ENCODE measurements at places on chromosomes 3 and 15.

GRCh38 chr15:76334438-76335306, 1.9 kb upstream of the ISL2 start:
- DNase-seq: no peak

GRCh38 chr3:123369085-123369484, 79.8 kb downstream of the ADCY5 start:
- DNase-seq: no peak

DNA sequence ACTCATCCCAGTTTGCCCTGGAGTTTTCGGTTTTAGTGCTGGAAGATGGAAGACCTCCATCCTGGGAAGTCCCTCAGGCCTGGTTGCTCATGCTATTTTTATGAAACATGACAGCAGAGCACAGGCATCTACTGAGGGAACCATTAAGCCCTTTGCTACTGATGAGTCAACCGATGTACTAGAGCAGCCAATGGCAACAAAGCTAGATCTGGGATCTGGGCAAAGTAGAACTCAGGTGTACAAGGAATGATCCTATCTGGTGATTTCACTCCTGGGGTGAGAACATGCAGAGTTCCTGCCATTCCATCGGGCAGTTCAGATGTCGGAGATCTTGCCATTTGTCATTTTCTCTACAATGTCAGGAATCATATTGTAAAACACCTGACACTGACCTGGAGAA, 166.2 kb upstream of the NSMCE3 start:
- DNase-seq: no peak

DNA sequence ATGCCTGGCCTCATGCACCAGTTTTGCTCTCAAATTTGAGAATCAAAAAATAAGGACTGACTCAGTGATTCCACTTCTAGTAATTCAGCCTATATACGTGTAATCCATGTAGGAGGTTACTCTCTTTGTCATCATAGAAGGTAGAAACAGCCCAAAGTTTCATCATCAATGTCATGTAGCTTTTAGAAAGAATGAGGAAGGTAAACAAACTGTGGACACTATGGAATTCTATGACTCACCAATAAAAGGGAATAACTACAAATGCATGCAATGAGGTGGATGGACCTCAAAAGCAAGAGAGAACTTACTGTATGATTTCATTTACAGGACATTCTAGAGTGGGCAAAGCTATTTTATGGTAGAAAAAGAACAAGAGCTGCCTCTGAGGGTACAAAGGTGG, 93.2 kb upstream of the LRIG1 start:
- no peak for DNase-seq

GRCh38 chr3:128873244-128874022, 6.0 kb upstream of the ACAD9 start:
- DNase-seq: no peak

- no peak for DNase-seq
Observed at GRCh38 chr3:81439108-81439507, 322.3 kb downstream of the GBE1 start.

GRCh38 chr3:149971403-149972075, 844 bp upstream of the PFN2 start:
- peak; percentile 67 for DNase-seq

- DNase-seq: no peak
Observed at GRCh38 chr3:106529738-106530137, 660.9 kb upstream of the CBLB start.

- DNase-seq: no peak
Observed at GRCh38 chr3:37963016-37963415, 27.6 kb upstream of the VILL start.

GRCh38 chr3:135081451-135081850, 286.4 kb downstream of the EPHB1 start:
- no peak for DNase-seq

- DNase-seq: no peak
Observed at GRCh38 chr3:181626036-181626435, 85.7 kb upstream of the SOX2 start.

DNA sequence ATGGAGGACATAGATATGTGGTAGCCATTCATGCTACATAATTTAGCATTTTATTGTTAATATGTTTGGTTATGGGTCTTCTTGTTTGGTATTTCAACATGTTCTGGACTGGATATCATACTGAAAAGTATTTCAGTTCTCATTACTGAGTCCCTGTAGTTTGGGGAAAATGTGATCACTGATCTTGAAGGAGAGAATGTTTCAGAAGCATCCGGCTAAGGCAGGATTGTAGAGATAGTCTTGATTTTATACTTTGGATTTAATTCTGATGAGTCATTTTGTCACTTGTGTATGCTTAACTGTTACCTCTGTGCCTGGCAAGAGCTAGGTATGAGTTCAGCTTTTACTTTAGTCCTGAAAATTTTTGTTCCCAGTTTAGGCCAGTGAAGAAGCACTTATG, 7.1 kb downstream of the CHD2 start:
- no peak for DNase-seq

DNA sequence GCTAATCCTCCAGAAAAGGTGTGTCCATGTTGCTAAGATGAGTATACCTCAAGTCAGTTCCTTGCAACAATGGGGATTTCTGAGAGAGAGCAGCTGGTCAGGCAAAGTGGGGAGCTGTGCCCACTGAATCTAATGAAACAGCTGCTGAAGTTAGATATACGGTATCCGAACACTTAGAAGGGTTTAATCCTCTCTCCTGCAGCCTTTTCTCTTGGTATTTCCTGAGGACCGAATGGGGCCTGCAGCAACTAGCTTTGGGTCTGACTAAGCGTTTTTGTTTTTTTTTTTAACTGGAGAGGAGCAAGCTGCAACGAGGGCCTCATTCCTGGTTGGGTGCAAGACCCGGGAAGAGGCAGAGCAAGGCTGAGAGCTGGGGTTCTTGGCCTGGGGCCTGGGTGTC, 37.6 kb upstream of the BNC1 start:
- no peak for DNase-seq

DNA sequence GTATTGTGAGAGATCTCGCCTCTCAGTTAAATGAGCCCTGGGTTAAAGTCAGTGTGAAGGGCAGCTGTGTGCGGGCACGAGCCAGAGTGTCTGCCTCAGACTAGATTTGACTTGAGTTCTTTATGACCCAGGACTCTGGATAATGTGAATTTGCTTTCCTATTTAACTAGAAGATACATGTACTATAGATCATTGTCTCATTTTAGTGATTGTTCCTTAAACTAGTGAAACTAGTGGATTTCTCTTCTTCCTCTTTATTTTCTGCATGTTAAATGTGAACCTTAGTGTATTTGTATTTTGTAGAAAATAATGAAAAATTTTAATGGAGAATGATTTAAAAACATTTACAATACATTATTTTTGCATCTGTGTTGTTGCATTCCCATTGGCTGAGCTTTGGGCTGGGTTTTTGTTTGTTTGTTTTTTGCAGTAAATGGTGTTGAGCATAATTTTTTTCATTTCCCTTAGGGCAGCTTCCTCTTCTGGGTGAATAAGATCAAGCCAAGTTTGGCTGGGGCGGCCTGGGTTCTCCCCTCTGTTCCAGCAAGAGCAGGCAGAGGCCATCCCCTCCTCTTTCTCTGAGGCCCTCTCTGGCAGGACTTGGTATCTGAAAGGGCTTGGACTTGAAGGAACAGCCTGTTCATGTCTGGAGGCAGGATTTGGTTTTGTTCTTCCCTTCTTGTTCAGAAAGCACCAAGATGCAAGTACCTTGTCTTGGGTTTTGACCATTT, 15.0 kb downstream of the GCSAM start:
- DNase-seq: no peak

DNA sequence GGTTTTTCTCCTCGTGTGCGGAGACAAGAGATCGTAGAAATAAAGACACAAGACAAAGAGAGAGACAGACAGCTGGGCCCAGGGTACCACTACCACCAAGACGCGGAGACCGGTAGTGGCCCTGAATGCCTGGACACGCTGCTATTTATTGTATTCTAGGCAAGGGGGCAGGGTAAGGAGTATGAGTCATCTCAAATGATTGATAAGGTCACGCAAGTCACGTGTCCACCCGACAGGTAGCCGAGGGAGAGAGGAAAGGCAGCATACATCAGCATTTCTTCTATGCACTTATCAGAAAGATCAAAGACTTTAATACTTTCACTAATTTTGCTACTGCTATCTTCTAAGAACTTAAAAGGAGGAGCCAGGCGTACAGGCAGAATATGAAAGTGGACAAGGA, 28.2 kb downstream of the MYL3 start:
- no peak for DNase-seq

DNA sequence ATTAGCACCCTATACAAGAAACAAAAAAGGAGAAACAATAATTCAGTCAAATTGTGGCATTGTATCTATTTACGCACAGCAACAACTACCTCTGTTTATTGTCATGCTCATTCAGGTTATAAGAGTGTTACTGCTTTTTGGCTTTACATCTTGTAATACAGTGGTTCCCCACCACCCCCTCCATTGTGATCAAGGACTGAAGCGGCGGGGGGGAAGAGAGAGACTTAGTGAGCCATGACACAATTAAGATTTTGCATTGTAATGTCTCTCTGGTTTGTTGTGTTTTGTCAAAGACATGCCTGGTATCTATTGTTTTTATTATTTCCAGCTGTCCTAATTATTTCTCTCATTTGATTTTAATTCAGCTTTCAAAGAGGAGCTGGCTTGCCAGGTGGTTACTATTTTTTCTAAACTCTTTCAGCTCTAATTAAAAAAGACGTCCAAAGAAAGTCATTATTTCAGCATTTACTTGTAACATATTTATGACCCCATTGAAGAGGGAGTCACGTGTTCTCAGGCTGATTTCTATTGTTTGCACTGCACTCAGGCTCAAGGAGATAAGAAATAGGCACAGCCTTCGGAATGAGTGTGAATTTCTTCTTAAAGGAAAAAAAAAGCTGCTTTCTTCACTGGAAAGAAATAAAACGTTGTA, 234.4 kb upstream of the TBL1XR1 start:
- no peak for DNase-seq

- no peak for DNase-seq
Observed at GRCh38 chr3:117563063-117563462, 853.5 kb downstream of the TUSC7 start.

DNA sequence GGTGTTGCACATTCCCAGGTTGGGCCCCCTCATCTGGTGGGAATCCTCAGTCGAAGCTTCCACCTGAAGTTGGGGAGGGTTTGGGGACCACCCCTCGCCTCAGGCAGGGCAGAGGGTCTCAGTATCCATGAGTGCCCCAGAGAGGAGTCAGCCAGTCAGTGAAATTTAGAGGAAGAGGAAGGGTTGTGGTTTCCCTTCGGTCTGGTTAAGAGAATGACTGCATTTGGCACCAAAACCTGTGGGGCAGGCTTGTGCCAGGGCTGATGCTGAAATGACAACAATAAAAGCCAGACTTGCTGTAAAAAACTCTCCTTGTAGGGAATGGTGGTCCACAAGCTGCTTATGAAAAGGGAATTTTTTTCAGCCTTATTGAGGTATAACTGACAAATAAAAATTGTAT, 22.6 kb downstream of the LMCD1 start:
- no peak for DNase-seq

- DNase-seq: no peak
Observed at GRCh38 chr15:71708741-71709140, 101.6 kb upstream of the NR2E3 start.

GRCh38 chr15:74845208-74845568, 2.2 kb upstream of the ULK3 start:
- no peak for DNase-seq

GRCh38 chr15:82303956-82304777, 41.5 kb downstream of the SAXO2 start:
- DNase-seq: no peak

- no peak for DNase-seq
Observed at GRCh38 chr3:107217172-107217571, 160.1 kb upstream of the CCDC54 start.

GRCh38 chr3:60386306-60386705, 864.9 kb downstream of the FHIT start:
- no peak for DNase-seq

DNA sequence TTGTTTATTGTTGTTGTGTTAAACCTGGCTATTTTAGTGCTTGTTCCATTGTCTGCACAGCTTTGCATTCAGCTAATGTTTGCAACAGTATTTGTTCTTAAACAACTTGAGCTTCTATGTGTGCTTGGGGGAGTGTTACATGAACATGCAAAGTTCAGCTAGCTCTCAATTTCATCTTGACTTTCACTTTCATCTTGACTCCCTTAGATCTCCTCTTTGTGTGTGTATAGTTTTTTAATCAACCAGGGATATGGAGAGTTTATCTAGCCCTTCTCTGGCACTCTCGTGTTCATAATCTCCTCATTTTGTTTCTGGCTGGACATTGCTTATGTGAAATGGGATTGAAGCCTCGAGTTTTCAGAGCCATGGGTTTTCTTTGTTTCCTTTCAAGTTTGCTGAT, 212.4 kb upstream of the ZBTB20 start:
- DNase-seq: no peak

DNA sequence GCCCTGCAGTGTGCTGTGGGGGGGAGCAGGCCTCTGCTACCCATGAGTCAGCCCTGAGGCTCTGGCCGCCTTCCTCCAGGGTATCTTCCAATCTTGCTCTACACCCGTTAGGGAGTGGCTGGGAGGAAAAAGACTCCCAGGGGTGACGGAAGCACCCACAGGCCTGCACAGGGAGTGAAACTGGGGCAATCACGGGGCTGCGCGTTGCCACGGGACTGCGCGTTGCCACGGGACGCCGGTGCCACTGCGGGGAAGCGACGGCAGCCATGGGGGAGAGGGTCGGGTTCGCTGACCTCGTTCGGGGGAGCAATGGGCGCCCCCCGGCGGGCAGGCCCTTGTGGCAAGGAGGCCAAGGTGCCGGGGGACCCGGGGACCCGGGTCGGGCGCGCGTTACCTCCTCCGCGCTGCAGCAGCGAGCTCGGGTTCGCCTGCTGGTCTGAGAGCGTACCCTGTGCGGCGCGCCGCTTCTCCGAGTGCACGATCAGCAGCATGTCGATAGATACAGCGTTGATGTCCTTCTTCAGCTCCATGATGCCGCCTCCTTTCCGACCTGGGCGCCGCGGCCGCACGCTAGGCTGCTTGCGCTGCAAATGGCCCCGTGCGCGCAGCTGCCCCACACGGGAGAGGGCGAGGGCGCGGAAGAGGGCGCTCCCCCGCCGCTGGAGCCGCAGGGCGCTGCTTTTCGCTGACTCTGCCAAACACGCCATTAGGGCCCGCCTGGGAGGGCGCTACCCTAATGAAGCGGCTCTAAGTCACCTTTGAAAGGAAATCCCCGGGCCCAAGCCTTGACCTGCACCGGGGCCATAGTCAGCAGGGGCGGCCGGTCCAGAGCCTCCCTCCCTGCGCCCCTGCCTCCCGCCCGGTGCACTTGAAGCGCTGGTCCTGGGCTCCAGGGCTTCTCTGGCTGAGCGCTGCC, at the start of gene KY:
Gene KY, minus strand, starts transcription at position 592 of the 916 bp plus-strand sequence. Its CDS starts 62 bp downstream, at position 530.
- DNase-seq: peak; percentile 56

GRCh38 chr3:158839966-158840365, 38.1 kb downstream of the MFSD1 start:
- DNase-seq: no peak

DNA sequence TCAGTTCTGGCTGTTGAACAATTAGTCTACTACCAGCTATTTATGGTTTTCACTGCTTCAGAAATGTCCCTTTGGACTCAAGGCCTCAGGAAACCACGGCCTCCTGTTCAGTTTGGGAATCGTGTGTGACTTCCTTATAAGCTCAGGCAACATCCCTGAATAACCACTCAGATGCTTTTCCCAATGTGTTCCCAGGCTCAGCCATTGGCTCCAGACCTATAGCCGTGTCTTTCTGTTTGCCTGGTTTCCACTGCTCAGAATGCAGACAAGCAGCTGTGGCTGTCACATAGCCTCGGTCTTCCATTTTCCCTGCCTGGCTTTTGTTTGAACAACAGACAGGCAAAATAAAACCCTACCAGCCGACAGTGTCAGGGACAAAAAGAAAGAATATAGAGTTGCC, 63.2 kb upstream of the ATP2B2 start:
- no peak for DNase-seq

GRCh38 chr3:47409688-47410416, 29.0 kb downstream of the PTPN23 start:
- DNase-seq: no peak

- DNase-seq: no peak
Observed at GRCh38 chr3:56989977-56990640, 70.4 kb upstream of the SPATA12 start.

Measured in occipital lobe (tissue), 3 donors.